ENCODE measurements at places on chromosomes 16 and 17. TPM values are rescaled to one million over a fixed set of nuclear protein-coding genes. Genes with fewer than 3 reads are reported as not detected.
A peak's percentile ranks its signal among the peaks of the same experiment; 100 is the strongest.

Gene CCDC92B
- not detected for total RNA-seq

Gene PER1
- total RNA-seq: 37.2 TPM

- no peak for DNase-seq
Observed at GRCh38 chr17:49401971-49402611, 12.6 kb downstream of the PHB1 start.

- peak; percentile 63 for DNase-seq
Observed at GRCh38 chr16:29995324-29995910, at the start of gene HIRIP3. TSS of gene HIRIP3 (minus strand) at chr16:29995617. CDS start at chr16:29995605, 12 bp downstream.

GRCh38 chr16:15642557-15643047 is 352 bp downstream of the MARF1 start:
- peak; percentile 70 for DNase-seq

DNA sequence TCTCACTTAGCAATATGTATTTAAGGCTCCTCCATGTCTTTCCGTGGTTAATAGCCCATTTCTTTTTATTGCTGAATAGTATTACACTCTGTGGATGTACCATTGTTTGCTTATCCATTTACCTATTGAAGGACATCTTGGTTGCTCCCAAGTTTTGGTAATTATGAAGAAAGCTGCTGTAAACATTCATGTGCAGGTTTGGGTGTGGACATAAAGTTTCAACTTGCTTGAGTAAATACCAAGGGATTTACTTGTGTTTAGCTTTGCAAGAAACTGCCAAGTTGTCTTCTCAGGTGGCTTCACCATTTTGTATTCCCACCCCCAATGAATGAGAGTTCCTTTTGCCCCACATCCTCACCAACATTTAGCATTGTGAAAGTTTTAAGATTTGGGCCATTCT is 9.5 kb downstream of the LRRC36 start:
- no peak for DNase-seq

- DNase-seq: no peak
Observed at GRCh38 chr17:6551356-6551755, 5.0 kb downstream of the PITPNM3 start.

DNA sequence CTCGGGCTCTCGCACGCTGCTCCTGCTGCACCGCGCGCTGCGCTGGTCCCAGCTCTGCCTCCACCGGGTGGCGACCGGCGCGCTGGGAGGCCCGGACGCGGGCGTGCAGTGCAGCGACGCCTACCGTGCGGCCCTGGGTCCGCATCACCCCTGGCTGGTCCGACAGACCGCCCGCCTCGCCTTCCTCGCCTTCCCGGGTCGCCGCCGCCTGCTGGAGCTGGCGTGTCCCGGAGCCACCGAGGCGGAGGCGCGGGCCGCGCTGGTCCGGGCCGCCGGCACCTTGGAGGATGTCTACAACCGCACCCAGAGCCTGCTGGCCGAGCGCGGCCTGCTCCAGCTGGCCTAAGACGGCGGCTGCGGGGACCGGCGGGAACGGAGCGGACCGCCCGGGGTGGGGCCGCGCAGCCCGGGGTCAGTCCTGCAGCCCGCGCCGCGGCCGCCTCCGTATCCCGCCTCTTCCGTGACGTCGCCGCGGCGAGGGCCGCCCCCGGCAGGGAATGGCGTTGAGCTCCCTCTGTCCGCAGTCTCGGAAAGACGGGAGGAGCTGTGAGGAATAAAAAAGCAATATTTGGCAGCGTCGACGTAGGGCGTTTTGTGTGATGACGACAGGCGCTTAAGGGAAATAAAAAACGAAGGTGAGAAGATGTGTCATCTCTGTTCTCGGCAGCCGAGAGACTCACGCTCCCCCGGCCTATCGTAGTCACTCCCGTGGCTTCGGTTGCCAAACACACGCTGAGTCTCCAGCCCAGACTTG is 1.4 kb downstream of the GLTPD2 start:
- DNase-seq: peak; percentile 24
